ENCODE measurements at places on chromosomes 6 and 20.
A peak's percentile ranks its signal among the peaks of the same experiment; 100 is the strongest.

DNA sequence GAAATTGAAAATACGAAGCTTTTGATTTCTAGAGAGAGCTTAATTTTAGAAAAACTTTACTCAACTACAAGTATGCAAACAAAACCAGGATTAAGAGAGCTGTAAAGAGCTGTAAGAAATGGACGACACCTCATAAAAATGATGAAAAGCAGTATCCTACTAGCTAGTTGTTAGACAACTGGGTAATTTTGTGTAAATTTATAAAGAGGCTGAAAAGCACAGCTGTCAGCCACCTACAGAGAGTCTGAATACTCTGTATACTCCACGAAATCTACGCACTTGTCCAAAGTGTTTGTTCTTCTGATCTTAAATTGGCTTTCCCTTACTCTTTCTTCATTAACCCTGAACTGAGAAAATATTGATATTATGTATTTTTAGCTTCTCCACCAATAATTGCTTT is 808.4 kb upstream of the EPHA7 start:
- DNase-seq = no peak

- no peak for DNase-seq
These were observed 87.3 kb downstream of the TOX2 start for GRCh38 chr20:44001667-44002596.

DNA sequence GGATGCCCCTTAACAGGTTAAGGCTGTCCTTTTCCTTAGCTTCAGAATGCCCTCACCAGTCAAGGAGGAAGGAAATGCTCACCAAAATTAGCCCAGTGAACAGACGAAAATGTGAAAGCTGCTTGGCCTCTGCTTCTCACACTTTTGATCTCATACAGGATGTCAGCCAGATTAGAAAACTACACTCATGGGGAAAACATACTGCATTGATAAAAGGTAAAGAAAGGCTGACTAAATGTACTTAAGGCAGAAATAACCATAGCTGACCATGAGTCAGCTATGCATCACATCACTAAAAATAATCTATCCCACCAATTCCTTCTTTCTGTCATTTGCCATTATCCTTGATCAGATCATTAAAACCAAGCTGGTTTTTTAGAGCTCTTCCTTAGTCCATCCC is 198.4 kb upstream of the TENT5A start:
- no peak for DNase-seq

DNA sequence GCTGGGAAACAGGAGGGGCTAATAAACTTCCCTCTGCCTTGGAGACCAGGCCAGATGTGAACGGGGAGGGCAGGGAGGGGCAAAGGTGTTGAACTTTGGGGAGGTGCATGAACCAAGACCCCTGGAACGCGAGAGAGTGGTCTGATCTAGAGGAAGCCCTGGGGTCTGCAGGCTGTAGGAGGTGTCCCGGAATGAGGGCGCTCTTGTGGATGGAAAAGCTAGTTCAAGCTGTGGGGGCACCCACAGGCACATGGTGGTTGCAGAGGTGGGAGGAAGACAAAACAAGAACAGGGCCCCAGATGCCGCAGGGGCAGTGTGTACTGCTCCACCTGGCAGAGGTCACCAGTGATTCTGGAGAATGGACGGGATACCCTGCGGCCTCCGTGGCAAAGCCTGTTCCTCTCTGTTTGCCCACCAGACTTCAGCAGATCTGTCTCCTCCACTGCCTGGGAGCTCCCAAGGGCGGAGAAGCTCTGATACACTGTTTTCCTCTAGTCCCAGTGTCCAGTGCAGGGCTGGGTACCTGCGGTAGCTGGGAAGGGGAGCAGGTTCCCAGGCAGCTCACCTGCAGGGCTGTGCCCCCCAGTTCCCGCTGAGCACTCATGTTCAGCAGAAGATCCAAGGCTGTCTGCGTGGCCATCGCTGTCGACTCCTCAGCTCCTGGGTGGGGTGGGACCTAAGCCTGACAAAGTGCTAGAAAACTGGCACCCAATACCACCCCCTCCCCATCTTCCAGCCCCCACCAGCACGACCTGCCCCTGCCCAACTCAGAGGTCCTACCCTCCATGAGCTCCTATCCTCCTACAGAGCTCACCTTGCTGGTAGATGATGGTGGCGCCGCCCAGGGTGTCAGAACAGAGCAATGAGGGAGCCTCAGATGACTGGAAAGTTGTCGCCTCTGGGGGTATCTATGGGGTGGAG is 14.7 kb downstream of the ZNF335 start:
- DNase-seq = no peak

DNA sequence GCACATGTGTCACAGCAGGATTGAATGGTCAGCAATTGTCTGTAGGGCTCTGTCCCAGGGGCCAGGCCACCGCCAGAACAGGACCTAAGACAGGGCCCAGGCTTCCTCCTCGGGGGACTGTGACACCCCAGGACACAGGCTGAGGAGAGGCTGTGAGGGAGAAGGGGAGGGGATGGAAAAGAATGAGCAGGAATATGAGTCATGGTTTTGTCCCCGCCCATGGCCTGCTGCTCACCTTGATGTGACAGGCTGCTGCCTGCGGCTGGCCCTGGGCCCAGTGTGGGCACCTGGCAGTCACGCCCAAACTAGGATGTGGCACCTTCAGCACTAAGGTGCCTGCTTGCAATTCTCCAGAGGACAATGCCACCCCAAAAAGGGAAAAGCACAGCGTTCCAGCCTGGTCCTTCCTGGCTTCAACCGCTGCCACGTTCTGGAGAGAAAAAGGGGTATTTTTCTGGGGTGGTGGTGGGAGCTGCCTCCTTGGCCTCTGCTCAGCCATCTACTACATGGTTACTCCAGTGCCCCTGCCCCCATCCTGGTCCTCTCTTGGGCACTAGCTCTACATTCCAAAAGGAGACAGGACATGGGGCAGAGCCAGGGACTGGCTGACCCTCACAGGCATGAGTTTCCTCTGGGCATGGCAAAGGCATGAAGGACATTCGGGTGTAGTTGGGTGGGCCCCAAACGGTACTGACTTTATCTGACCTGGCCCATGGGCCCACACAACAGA is 93.4 kb downstream of the SLC22A23 start:
- DNase-seq = peak; percentile 12

GRCh38 chr20:40992349-40993113 is 36.1 kb upstream of the TOP1 start:
- DNase-seq = no peak

DNA sequence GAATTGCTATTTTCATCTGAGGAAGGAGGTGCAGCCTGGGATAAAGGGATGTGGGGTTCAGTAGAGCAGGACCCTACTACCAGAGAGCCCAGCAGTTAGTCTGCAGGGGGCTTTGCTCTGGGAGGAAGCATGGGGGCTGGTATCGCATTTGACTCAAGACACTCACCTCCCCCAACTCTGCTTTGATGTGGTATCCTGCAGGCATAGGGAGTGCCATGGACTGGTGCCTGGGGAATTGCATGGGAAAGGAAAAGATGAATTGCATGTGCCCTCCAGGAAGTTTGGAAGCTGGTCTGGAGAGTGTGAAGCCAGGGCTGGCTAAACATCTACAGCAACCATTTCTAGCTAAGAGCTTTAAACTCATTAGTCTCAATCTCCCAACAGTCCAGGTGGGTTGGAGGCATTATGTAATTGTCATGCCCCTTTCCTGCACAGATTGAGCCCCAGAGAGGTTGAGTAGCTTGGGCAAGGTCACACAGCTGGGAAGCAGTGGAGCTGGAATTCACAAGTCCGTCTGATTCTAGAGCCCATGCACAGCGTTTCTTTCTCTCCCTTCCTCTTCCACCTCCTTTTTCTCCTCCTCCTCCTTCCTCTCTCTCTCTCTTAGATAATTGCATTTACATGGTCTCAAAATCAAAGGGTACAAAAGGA is 26.2 kb upstream of the PNPLA1 start:
- no peak for DNase-seq

DNA sequence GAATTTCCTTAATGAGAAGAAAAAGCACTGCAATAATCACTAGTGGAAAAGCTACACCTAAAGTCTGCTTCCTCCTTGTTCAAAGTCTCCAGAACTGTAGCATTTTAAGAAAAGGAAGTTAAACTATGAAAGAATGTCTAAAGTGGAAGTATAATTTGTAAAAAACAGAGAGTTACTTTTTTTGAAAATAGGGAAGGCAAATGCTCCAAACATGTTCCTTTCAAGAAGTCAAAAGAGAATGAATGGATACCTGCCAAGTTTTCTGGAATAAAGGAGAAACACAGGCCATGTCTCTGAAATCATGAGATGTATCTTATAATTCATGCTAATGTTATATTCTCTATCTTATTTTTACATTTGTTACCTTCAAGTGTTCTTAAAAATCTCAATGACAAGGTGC is 60.7 kb upstream of the ADGRG6 start:
- no peak for DNase-seq

DNA sequence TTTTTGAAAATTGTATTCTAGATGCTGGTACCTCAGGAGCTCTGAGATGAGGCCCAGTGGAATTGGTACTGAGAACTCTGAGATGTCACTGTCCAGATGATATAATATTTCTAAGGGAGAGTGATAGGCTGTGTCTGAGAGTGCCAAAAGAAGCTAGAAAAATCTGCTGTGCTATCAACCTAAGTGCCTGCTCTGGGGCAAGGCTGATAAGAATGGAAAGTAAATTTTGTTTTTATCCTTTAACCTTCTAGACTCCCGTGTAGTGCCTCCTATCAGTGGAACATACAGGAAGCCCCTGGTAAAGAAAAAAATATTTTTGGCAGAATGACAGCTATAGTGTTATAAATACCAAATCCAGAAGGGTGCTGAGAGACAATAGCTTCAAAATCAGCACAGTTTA is 348.2 kb downstream of the TFAP2B start:
- no peak for DNase-seq
